ENCODE measurements at places on chromosomes 5 and 9. TPM values are rescaled to one million over a fixed set of nuclear protein-coding genes. Genes with fewer than 3 reads are reported as not detected.

The SPINK6 gene
- total RNA-seq: not detected

The LCN9 gene
- not detected for total RNA-seq

DNA sequence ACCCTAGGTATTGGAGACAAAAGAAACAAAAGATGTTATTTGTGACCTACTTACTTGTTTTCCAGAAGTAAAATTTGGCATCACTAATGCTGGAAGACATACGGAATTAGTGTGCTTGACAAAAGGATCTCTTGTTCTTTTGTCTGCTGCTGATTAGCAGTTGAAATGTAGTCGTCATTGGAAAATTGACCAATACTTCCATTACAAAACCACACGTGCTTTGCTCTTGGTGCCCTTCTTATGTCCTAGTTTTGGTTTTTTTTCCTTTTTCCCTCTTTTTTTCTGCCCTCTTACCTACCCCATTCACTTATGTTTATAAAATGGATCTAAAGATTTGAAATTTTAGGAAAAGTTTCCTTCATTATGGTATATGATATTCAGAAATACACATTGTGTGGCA, 197.4 kb downstream of the FER start:
- DNase-seq: no peak

- DNase-seq: peak; percentile 34
Observed at GRCh38 chr5:373710-374602, 52.4 kb downstream of the AHRR start.

DNA sequence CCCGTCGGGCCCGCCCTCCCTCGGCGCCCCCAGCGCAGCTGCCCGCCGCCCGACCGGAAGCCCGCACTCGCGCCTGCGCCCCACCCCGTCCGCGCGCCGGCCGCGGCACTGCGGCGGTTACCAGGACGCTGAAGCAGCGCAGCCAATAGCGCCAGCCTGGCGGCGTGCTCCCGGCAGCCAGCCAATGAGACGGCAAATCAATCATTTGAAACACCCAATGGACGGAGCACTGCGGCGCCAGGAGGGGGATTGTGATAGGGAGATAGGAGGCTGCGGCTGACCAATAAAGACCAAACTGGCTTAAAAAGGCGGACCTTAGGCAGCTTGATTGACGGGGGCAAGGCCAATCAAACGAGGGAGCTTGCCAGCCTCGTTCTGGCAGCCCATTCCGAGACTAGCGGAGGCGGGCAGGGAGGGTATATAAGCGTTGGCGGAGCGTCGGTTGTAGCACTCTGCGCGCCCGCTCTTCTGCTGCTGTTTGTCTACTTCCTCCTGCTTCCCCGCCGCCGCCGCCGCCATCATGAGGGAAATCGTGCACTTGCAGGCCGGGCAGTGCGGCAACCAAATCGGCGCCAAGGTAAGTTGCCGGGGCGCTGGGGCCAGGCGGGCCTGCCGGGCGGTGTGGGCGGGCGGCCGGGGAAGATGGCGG, at the start of gene TUBB4B:
Gene TUBB4B, plus strand, starts transcription at position 447 of the 649 bp plus-strand sequence. Its CDS starts 74 bp downstream, at position 521.
- peak; percentile 99 for DNase-seq

DNA sequence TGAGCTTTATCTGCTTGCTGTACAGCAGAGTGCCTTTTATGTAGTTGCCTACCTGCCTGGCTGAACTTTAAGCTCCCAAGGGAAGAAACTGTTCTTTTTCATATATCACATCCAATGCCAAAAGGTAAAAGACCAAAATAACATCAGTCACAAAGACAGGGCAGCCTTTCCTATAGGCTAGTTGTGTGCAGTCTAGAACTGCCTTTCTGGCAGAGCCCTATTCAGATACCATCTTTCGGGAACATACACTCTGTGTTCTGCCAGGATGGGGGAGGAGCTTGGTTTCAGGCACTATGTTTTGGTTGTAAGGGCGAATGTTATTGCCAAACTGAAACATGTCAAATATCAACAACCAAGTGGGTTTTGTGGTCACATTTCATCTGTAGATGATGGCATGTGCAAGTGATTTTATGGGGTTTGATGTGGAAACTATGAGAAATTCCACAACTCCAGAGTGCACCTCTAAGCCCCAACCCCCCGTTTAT, 314.5 kb downstream of the ADGRV1 start:
- no peak for DNase-seq

Measured in transverse colon (tissue), 4 donors.